Activated CD8-positive, alpha-beta memory T cell treated with anti-CD3 and anti-CD28 coated beads for 1 hour (primary cell): ENCODE measurements at places on chromosomes 4 and X.

DNA sequence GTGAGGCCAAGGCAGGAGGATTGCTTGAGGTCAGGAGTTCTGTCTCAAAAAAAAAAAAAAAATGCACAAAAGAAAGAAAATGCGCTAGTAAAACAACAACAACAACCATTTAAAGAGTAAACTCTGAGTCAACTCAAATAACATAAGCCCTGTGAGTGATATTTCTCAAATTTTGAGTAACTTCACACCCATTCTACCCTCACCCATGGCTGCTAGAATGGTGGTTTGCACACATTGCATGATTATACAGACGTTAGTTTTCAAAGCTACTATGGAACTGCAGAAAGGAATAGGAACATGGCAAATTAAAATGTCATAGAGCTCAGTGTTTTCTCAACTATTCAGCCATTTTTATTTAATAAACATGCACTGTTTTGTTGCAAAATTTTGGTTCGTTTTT, 145.9 kb downstream of the OPHN1 start:
- DNase-seq, result no peak

DNA sequence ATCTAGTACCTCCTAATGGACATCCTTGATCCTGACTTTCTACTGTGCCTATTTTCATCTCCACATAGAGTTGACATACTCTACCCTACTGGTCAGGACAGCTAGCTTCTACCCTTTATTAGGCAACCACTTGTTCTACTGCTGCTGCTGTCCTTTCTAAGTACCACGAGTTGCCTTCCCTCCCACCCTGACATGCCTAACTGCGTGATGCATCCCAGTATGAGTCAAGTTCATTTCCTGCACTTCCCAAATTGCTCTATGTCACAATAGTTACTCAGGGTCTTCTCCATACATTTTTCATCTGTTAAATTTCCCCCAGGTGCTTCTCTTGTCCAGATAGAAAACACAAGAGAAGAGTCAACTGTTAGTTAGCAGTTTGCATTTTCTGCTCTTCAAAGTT, 133.4 kb downstream of the TBC1D19 start:
- no peak for DNase-seq

DNA sequence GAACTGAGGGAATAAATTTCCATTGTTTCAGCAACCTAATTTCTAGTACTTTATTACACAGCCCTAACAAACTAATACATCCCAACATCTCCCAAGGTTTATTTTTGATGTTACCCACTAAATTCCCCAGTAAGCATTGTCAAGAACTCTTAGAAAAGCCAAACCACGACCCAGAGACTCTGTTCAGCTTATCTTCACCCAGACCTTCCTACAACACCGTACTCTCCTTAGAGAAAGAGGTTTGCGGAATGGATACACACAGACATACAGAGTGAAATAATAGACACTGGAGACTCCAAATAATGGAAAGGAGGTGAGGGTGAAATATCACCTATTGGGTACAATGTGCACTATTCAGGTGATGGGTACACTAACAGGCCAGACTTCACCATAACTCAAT, 75.6 kb downstream of the LRBA start:
- DNase-seq, result no peak

GRCh38 chr4:14152834-14153519, 525.5 kb upstream of the BOD1L1 start:
- no peak for DNase-seq

DNA sequence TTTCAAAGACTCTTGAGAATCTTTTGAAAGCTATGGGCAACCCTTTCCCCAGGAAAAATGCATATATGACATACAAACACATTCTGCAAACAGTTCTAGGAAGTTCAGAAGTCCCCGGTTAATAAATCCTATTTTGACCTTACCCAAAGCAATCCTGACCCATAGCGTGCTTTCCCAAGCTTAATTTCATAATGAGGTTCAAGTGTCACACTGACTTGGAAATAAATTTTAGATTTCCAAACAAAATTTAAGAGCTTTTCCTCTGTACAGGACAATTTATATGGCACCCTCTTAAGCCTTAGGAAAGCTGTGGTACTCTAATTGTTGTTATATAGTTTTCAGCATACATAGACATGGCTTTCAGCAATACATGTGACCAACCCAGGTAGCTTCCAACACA, 11.3 kb downstream of the MID2 start:
- no peak for DNase-seq

- no peak for DNase-seq
Measured at GRCh38 chrX:67721321-67721720, 177.5 kb downstream of the AR start.
